Right lobe of liver (tissue), 6 donors: ENCODE measurements at places on chromosomes 3 and 15.
A peak's percentile ranks its signal among the peaks of the same experiment; 100 is the strongest.

DNA sequence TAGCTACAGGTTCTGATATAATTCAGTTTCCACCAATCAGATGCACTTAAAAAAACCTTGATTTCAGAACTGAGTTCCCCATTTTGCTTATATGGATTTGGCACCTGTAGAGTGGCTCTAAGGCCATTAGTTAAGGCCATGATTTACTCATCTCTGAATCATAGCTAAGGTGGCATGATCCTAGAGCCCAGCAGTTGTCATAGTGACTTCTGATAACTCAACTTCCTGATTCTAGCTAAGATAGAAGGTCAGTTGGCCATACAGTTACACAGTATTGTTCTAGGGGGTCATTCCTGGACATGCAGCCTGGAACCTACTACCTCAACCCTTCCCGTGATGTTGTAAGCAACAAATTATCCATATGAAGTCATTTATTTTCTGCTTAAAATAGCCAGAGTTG, 15.9 kb upstream of the TMEM87A start:
- DNase-seq = no peak

- DNase-seq = no peak
Measured at GRCh38 chr3:45922950-45923590, 20.2 kb upstream of the CXCR6 start.

DNA sequence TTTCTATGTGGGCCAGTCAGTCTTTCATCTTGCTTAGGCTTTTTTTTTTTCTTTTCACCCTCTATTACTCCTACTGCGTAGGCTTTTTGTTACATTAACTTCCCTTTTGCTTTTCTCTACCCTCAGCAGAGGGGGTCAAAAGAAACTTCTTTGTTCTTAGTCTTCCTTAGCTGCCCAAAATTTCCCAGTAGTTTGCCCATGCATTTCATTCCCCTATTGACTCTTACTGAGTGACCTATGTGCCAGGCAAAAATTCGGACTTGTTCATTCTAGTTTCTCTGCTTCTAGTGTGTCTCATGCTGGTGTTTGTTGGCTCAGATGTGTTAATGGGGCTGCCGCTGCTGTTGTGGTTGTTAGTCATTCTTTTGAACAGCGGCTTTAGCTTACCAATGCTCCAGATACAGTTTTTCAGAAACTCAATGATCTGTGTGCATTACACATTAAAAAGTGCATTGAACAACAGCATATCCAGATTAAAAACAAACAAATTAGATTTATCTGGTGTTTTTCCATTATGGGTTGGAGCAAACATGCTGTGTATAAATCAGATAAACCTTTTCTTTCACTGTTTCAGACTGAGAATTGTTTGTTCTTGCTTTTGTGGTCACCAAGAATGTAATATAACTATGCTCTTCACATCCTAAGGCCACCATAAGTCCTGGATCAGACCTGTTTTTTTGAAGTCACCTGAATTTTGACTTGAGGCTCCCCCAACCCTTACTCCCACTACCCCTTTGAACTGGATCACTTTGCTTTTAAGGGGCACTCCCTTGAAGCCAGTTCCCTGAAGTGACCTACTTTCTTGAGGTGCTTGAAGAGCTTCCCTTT, 43.1 kb downstream of the PDE8A start:
- DNase-seq = no peak

DNA sequence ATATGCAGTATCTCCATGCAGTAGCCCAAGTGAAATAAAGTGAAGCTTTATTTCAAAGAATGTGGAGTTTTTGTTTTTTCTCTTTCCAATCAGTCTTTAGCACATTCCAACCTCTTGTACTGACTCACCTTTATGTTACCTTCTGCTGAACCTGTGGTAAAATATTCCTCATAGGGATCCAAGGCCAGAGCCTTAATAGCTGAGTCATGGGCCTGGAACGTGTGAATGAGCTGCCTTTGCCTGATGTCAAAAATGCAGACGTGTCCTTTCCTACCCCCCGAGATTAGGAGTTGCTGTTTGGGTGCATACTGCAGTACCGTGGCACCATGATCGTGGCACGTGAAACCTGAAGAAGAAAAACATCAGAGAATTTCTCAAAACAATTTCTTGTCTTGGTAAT, 108.5 kb downstream of the GLDN start:
- no peak for DNase-seq

- no peak for DNase-seq
Measured at GRCh38 chr3:42486814-42487565, 15.5 kb upstream of the VIPR1 start.

DNA sequence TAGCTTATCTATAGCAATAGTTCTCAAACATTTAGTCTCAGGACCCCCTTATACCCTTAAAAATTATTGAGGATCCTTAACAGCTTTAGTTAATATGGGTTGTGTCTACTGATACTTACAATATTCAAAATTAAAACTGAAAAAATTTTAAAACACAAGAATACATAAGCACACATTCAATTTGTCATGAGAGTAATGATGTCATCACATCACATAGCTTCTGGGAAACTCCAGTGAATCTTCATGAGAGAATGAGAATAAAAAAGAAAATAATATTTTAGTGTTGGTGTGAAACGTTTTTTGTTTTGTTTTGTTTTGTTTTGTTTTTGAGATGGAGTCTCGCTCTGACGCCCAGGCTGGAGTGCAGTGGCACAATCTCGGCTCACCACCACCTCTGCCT, 25.2 kb upstream of the ACP3 start:
- no peak for DNase-seq

DNA sequence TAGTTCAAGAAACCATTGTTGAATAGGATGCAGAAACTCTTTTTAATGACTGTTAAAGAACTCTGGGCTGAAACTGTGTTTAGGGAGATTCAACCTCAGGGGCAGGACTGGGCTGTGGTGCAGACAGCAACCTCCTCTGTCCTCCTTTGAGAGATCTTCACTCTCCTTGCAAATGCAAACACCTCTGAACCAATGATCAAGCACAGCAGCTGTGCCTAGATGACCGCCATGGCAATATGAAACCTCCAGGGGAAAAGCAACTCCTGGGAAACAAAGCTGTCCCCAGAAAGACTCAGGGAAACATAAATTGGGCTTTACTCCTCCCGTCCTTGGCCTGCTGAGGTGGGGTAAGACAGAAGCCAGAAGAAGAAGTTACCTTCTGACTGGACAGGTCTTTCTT, 52.6 kb downstream of the TBC1D2B start:
- DNase-seq = no peak

GRCh38 chr3:55755516-55756205, 268.6 kb upstream of the WNT5A start:
- DNase-seq = no peak

- no peak for DNase-seq
Measured at GRCh38 chr3:192940129-192940528, 22.5 kb upstream of the MB21D2 start.

DNA sequence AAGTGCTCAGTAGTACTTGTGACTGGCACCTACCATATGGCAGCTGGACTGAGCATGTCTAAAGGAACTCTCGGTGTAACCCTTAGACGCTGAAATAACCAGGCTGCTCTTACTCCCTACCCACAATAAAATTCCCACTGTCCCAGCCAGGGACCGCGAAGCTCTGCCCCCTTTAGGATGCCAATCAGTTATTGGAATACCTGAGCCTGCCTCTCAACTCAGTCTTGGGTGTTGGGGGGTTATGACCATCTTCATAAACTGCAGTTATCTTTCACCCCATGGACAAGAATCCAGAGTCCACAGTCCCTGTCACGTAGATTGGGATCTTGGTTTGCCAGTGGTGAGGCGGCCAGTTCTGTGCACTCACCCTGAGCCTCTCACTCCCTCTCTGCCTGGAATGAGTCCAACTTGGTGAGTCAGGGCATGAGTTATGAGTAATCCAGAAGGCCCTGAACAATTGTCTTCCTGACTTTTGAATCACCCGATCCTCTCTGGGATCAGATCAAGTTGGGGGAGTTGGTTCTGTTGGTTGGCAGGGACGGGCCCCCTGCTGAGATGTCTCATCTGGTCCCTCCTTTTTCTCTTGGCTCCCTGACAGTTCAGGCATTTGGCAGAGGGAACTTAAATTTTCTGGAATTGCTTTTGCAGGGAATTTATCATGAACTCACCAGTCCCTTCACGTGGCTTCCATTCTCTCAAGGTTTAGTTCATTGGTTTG, 120.1 kb upstream of the UBE2E1 start:
- no peak for DNase-seq

GRCh38 chr3:134656211-134656800, 5.5 kb upstream of the KY start:
- DNase-seq = no peak

DNA sequence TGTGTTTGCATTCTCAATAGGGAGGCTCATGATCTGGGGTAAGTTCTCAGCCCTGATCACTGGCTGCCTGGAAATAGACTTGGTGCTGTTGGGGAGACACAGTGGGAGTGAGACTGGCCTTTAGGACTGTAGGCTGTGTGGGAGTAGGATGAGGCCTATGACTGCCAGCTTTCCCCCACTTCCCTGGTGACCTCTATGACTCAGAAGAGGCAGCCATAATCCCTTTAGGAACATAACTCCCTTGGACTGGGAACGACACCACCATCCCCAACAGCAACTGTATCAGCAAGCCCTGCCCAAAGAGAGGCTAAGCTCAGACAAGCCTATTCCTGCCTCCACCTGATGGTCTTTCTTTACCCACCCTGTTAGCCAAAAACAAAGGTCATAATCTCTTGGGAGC, 91.3 kb downstream of the SUCNR1 start:
- no peak for DNase-seq

GRCh38 chr3:172312001-172312400, 136.3 kb downstream of the GHSR start:
- no peak for DNase-seq

DNA sequence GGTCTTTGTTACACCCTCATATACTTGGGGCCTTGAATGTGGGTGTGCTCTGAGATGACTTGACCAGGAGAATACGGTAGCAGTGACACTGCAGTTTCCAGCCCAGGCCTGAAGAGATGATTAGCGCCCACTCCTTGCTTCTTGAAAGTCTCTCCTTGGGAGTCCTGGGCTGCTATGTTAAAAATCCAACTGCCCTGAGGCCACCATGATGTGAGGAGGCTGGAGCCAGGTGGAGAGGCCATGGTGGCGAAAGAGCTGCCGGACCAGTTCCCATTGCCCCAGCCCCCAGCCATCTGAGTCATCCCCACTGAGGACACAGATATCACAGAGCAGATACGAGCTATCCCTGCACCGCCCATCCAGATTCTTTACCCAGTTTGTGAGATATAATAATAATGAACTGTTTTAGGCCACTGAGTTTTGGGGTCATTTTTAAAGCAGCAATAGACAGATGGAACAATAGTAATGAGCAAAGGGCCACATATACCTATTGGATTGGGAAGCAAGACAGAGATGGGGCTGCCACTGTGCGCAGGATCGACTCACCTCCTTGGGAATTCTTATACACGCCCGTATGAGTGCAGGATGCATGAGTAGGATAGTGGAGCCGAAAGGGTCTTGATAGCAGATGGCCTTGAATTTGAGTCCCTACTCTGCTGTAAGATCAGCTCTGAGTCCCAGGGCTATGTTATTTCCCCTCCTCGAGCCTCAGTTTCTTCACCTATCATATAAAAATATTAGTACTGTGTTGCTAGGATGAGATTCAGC, 12.1 kb upstream of the GATA2 start:
- DNase-seq = no peak

DNA sequence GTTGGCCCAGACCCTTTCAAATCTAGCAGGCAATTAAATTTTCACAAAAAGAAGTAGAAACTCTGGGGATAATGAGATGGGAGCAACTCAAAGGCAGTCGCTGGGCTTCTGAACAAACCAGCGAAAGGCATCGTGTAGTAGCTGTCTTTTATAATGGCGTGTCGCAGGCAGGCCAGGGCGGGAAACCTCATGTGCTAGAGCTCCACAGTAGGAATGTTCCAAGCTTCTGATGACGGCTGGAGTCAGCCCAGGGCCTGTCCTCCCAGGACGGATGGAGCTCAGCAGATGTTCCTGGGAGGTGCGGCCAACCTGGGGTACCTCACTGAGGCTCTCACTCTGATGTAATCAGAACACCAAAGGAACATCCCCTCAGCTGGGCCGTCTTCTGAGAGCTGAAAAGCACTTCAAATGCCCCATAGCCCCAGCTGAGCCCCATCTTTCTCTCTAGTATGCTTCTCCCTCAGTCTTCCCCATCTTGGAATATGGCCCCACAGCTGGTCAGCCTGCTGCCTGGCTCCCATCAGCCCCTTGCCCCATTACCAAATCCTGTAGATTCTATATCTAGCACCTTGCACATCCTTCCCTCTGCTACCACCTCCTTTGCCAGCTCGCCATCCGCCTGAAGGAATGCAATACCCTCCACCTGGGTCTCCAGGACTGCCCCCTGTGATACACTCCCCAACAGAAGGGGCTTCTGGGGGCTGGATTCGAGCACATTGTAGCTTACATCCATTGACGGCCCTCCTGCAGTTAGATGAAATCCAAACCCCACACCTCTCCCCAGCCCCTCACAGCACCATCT, 54.9 kb upstream of the ATP2B2 start:
- no peak for DNase-seq

- no peak for DNase-seq
Measured at GRCh38 chr3:177357352-177358090, 160.2 kb upstream of the TBL1XR1 start.

DNA sequence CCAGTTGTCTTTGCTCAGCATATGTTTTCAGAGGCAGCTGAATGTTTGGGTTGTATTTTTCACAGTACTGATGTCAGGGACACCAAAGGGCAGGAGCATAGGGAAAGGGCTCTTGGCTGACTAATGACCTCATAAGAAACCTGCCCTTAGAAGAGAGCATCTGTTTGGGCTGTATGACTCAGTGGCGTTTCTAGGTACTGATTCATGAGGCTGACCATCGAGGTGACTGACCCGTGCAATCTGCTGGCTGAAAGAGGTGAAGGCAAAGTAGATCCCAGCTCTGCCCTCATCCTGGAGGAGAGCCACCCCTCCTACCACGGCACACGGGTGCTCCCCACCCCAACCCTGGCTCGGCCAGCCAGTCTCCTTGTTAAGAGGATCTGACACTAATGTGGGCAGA, 8.3 kb downstream of the LMCD1 start:
- no peak for DNase-seq

DNA sequence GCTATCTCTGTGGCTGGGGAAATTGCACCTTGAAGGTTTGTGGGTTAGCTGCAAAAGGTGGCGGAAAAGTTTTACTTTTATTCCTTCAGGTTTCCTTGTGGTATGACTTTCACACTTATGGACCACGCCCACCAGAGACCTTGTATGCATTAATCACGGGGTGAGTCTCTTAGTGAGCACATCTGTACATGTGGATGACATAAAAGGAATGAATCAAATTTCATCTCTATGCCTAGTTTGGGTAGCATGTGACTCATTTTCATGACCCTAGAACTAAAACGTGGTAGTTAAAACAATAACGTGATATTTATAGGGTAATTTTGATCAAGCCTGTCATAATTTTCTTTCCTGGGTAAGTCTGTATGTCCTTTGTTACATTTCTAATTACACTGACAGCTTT, 141.7 kb downstream of the PDCD6IP start:
- DNase-seq = no peak

DNA sequence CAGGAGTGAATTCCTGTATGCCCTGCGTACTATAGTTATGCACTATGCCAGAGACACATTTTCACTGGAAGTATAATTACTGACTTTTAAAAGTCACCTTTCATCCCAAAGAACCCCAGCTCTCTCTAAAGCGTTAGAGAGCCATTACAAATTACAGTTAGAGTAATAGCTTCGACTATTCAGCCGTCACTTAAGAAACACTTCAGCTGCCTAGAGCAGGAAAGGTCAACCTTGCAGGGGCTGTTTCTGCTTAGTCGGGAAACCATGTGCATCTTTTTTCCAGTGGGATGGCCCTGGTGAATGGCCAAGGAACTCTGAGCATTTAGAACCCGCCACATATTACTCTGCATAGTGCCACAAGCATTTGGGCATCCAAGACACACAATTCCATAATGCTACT, 235.9 kb downstream of the ARRDC4 start:
- DNase-seq = no peak

- DNase-seq = peak; percentile 54
Measured at GRCh38 chr3:146326875-146327543, 76.1 kb upstream of the PLSCR4 start.
